ENCODE measurements at places on chromosomes 6 and 20.

- DNase-seq = no peak
These were observed 50.3 kb downstream of the MYB start for GRCh38 chr6:135231469-135231844.

- DNase-seq = no peak
These were observed 110.8 kb upstream of the GPR6 start for GRCh38 chr6:109867009-109867969.

- no peak for DNase-seq
These were observed 44.0 kb upstream of the MARCKS start for GRCh38 chr6:113813142-113813541.

GRCh38 chr6:25326960-25327359 lies 47.8 kb downstream of the CARMIL1 start:
- no peak for DNase-seq

DNA sequence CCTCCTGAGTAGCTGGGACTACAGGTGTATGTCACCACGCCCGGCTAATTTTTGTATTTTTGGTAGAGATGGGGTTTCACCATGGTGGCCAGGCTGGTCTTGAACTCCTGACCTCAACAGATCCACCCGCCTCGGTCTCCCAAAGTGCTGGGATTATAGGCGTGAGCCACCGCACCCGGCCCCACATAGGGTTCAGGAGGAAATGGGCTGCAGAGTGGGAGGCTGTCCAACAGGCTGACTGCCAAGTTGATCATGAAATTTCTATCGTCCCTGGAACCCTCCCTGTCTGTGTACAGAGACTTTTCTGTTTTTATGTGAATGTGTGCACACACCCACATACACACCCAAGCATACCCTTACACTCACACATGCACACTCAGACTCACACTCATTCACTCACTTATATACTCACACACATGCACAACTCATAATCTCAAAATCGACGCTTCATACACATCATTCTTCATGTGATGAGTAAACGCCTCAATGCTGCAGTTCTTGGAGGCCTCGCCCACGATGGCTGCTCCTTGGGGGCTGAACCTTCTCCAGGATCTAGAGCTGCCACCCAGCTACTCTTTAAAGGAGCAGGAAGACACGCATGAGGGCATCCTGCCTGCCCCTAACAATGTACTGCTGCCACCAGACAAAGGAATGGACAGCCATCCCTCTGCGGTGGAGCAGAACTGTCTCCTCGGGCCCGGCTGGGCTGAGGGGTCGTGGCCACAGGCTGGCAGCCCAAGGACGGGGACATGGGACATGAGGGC lies 35.6 kb downstream of the SUN5 start:
- no peak for DNase-seq
